ENCODE measurements at places on chromosomes 6 and 20.
A peak's percentile ranks its signal among the peaks of the same experiment; 100 is the strongest.

GRCh38 chr6:157908369-157909281 is 73.0 kb upstream of the SYNJ2 start:
- DNase-seq = no peak

- no peak for DNase-seq
Observed at GRCh38 chr6:96687121-96687520, 124.2 kb downstream of the FHL5 start.

GRCh38 chr20:50913690-50914375 is 17.4 kb downstream of the ADNP start:
- DNase-seq = no peak

- DNase-seq = no peak
Observed at GRCh38 chr20:44959082-44959637, 1.0 kb downstream of the TOMM34 start.

- DNase-seq = no peak
Observed at GRCh38 chr6:101429270-101429669, 35.8 kb downstream of the GRIK2 start.

GRCh38 chr6:4790158-4790899 is 14.1 kb downstream of the CDYL start:
- DNase-seq = no peak

DNA sequence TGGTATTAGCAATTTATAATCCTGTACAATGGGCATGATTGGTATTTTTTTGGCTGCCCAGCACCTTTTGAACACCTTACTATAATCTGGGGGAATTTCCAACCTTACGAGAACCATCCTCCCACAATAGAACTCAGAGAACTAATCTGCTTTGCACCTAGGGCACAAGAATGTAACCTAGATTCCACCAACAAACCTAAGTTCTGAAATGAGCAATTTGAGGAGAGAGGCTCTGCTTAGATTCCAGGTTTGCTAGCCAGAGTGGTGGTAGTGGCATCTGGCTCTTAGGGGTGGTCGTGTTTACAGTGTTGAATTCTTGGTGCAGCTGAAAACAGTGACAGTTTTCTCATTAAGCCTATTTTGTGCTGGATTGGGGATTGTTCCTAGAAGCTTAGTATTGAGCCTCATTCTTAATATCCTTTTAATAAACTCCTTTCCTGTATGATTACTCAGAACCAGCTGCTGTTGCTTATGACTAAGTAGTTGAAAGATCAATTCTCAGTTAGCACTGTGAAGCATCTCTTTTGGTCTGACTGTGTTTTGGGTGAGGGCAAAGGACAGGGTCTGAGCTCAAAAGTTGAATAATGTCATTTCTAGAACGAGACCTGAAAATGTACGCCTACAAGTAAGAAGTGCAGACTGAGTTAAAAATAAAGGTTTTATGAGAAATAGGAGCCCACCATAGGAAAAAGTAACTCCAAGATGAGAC is 385.6 kb downstream of the CDKAL1 start:
- DNase-seq = no peak

DNA sequence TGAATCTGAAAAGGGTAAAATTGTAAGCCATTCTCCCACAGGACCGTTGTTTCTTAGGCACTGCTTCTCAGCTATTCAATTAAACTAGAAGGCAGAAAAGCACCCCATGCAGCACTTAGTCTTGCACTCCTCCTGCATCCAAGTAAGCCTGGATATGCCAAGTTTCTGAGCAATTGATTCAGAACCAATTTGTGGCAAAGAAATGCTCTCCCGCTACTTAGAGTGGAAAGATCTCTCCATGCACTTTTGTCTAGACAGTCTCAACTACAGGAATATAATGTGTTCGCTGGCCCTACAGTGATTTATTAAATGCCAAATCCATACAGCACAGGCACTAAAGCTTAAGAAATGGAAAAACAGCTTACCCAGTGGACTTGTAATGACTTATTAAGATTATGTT is 338.5 kb downstream of the HACE1 start:
- peak; percentile 21 for DNase-seq

GRCh38 chr6:7628909-7629308 is 38.9 kb downstream of the SNRNP48 start:
- DNase-seq = no peak

DNA sequence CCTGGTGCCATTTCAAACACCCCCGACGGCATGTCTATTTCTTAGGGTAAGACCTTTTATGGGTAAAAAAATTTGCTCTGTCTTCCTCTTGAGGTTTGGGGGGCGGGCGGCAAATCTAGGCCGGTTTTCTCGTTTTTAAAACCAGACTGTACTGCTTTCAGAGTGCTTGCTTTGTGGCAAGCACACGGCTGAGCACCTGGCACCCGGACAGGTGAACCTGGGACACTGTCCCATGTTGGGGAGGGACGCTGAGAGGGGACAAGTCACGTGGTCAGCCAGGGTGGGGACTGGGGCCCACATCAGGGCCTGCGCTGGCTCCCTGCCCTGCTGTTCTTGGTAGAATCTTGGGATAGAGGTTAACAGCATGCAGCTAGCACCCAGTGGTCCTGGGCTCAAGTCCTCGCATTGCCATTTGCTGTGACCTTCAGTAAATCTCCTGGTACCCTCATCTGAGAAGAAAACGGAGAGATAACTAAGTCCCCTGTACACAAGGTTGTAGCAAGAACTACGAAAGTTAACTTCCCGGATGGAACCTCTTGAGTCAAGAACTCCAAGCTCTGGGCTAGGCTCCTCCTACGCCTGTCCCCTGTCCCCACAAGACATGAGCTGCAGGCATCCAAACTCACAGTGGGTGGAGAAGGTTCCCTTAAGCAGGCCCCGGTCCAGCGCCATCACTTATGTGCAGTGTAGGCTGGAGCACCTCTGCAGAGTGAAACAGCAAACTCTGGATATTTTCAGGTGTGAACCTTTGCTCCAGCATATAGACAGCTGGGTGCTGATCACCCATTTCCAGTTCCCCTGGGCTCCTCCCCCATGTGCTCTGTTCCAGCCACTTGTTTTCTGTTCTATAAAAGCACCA is 41.7 kb downstream of the PMEPA1 start:
- DNase-seq = no peak

GRCh38 chr6:103707596-103708325 is 1152.0 kb downstream of the HACE1 start:
- DNase-seq = no peak

- DNase-seq = no peak
Observed at GRCh38 chr6:139970591-139970991, 596.1 kb upstream of the CITED2 start.

DNA sequence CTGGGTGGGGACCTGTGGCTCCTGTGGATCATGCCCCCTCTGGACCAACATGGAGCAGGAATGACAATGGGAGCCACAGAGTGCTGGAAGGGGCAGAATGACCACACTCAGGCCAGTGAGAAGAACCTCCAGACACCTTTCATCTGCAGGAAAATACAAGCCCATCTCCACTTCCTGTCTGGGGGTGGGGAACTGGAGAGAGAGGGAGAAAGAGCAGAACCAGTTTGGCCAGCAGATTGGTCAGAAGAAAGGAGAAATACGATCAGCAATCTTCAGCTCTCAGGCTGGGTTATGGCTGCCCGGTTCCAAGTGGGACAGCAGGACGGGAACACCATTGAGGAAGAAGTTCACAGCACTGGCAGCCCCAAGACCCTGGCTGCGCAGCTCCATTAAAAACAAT is 37.0 kb downstream of the BMP7 start:
- DNase-seq = no peak

DNA sequence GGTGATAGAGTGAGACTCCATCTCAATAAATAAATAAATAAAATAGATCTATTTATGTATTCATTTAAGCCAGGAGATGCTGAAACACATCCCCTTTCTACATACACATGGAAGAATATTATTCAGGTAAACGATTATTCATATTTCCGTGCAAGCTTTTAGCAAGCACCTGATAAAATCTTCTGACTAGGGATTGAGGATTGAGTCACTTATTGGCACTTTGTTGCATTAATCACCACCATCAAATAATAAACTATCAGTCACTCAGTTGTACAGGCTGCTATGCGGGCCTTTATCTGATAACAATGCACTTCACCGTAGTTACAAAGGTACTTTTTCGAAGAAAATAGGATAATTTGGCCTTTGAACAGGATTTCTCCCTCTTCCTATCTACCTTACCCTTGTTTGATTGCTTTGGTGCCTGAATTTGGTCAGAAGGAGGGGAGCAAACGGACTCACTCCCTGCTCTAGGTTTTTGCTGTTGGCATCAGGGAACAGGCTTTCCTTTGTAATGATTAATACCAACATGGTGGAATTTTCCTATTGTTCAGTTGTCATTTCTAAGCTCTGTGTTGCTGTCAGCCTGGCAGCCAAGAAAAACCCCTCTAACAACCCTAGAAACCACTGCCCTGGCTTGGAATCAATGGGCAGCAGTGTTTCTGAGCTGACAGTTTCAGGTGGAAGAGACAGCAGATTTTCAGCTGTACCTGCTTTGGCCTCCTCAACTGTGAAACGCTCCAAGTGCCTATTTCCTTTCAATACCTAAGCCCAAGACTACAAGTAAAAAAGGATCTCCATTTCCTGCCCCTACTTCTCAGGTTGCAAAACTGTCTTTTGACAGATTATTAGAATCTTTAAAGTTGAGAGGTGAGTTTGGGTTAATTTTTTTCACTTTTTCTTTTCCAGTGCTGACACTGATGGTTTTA is 63.0 kb downstream of the MYB start:
- no peak for DNase-seq

DNA sequence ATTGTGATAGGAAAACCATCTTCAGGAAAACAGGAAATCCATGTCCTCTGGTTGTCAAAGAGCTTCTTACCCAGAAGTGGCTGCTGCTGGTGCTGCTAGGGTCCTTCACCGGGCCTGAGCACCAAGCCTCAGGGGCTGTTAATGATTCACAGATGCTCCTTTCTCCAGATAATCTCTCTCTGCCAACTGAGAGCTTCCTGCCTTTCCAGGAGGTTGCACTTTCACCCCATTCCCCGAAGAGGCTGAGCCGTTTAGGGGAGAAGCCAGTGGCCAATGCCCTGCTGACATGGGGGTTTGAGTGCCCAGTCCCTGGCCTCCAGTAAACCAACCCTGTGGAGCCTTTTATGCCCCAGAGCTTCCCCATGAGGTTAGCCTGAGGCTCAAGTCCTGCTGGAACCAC is 122.4 kb downstream of the CBLN4 start:
- no peak for DNase-seq

DNA sequence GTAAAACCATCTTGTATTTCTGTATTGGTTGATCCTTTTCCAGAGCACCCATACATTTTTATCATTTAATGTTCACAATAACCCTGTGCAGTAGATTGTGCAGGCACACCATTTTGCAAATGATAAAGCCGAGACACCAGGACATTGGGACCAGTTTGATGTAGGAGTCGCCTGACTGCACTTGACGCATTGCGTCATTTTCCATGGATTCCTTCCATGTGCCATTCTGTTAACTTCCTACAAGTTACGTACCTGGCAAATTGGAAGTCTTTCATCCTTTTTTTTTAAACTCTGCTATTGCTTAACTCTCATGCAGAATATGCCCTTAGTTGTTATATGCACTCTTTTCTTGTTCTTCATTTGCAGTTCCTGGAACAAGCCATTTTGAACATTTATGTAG is 43.0 kb downstream of the PRPH2 start:
- no peak for DNase-seq

DNA sequence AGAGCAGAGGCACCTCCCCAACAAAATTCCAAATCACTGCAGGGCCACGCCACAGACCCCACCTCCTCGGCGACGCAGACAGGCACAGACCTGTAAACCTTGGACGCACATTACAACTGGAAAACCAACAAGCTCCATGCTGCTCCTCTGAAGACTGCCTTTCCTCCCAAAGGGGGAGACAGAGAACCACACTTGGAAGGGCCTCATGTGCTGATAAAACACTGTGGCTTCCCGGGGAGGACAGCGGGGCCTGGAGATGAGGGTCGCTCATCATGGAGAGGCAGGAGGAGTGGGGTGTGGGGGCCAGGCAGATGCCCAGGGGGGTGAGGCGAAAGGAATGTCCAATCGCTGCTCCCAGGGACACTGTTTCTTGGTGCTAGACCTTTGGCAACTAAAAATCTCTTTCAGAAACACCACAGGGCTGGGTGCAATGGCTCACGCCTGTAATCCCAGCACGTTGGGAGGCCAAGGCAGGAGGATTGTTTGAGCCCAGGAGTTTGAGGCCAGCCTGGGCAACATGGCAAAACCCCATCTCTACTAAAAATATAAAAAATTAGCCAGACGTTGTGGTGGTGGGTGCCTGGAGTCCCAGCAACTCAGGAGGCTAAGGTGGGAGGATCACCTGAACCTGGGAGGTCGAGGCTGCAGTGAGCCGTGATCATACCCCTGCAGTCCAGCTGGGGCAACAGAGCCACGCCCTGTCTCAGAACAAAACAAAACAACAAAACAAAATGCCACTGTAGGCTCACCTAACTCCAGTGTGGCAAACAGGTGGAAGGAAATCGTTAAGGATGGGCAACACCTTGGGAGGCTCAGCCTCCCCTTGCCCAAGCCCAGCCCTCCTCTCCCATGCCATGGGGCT is 53.8 kb downstream of the ABHD12 start:
- DNase-seq = peak; percentile 74

- no peak for DNase-seq
Observed at GRCh38 chr6:22332216-22332615, 35.4 kb upstream of the PRL start.

DNA sequence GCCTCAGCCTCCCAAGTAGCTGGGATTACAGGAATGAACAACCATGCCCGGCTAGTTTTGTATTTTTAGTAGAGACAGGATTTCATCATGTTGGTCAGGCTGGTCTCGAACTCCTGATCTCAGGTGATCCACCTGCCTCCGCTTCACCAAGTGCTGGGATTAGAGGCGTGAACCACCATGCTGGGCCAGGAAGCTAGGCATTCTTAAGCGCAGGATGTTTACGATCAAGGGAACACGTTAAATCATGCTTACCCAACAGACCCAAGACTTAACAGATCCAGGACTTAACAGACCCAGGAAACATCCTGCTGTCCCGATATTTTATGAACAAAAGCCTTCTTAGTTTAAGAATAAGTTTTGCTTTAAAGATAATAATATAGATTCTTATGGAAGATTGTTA is 9.1 kb downstream of the PTGIS start:
- DNase-seq = no peak

- DNase-seq = no peak
Observed at GRCh38 chr20:13396022-13396421, 174.9 kb downstream of the ISM1 start.

DNA sequence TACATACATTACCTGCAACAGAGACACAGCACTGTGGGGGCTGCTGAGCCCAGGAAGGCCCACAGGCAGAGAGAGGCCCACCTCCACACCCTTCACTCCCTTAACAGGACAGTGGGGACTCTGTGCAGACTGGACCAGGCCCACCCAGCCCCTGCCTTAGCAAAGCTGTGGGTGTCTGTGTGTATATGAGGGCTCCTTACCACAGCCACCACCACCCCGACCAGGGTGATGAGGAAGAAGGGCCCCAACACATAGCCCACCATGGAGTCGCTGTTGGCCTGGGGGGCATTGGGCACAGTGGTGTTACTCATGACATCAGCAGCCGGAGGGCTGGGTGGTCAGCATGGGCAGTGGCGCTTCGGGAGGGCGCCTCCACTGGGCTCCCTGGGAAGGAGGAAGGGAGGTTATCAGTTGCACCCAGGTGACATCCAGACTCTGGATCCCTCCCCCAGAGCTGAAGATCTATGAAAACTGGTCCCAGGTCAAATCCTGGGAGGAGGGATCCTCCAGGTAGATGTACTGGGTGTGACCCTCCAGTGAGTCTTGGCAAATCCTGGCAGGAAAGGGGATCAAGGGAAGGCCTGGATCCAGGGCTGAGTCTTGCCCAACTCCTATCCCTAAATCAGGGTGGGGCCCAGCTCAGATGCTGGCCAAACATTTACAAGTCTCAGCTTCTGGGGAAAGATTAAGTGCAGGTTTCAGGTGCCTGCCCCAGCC is 1.2 kb downstream of the SMIM29 start:
- DNase-seq = peak; percentile 2

Data from Ammon's horn (tissue), 1 donor.